Stimulated activated CD4-positive, alpha-beta T cell treated with anti-CD3 and anti-CD28 coated beads, TNF-alpha, amount 100 ng/mL, for 48 hours (primary cell): ENCODE measurements at places on chromosomes 13 and 19.

DNA sequence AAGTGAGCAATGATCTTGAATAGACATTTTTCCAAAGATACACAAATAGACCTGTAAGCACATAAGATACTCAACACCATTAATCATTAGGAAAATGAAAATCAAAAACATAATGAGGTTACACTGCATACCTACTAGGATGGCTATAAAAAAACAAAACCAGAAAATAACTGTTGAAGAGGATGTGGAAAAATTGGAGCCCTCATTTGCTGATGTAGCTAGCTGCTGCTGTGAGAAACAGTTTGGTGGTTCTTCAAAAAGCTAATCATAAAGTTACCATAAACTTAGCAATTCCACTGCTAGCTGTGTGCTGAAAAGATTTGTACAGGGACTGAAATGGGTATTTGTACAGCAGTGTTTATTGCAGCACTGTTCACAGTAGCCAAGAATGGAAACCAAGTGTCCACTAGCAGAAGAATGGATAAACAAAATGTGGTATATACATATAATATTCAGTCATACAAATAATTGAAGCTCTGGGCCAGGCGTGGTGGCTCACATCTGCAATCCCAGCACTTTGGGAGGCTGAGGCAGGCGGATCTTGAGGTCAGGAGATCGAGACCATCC is 46.2 kb downstream of the PDS5B start:
- no peak for DNase-seq

DNA sequence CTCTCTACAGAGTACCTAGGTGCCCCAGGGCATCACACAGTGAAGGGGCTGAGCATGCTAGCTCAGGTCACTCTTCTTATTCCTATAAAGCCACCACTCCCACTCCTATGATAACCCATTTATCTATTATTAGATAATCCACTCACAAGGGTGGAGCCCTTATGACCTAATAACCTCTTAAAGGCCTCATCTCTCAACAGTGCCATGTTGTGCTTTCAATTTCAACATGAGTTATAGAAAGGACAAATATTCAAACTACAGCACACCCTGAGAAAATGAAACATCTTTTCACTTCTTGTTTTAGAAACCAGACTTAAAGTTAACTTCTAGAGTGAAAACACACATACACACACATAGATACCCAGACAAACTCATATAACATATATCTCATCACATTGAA is 1494.9 kb upstream of the MIR17HG start:
- no peak for DNase-seq

GRCh38 chr19:7855426-7856108 is 18.6 kb downstream of the PRR36 start:
- DNase-seq, result no peak

DNA sequence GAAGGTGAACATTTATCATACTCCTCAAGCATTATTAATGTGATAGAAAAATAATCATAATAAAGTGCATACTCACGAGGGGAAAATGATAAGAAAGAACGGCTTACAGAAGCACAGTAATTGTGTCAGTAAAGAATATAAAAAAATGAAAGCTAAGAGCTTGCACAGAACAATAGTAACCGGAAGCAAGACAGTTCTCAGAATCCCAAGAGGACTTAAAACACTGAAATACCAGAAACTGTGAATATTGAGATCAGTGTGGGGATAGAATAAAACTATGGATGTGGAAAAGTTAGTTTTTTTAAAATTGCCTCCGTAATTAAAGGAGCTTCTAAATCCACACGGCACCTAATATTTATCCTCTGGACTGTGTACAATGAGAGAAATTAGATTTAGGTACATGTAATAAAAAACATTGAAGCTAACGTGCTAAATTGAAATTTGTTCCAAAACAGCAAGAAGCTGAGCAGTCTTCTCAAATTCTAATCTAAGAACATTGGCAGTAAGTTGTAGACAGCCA is 482.7 kb downstream of the SLITRK6 start:
- DNase-seq, result no peak

GRCh38 chr13:49528161-49528560 is 32.4 kb downstream of the PHF11 start:
- DNase-seq, result no peak

DNA sequence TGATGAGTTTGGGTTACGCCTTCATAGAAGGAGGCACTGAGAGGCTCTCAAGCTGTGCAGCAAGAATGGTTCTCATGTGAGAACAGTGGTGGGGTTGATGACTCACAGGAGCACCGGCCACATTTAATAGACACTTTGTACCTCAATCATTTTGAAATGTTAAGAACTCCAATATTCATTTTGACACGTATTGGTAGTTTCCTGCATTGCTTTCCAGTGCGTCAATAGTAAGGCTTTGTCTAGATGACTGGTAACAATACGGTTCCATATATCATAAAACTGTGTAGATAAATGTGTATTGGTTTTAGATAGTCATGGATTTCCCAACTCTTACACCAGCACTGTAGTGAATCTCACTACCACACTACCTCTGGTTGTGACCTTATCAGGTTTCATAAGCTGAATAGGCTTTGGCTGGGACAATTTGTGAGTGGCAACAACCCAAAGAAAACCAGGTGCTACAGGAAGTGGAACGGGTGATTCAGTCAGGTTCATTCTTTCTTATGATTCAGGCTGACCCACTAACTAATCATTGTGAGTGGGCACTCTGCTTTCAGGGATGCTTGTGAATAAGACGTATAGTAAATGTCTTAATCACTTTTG is 362.6 kb downstream of the KLF5 start:
- peak; percentile 12 for DNase-seq

GRCh38 chr19:42203700-42204099 is 13.8 kb downstream of the DEDD2 start:
- no peak for DNase-seq

GRCh38 chr13:76871432-76871831 is 14.8 kb downstream of the KCTD12 start:
- no peak for DNase-seq

GRCh38 chr19:35545855-35546381 is 492 bp downstream of the TMEM147 start:
- peak; percentile 63 for DNase-seq

DNA sequence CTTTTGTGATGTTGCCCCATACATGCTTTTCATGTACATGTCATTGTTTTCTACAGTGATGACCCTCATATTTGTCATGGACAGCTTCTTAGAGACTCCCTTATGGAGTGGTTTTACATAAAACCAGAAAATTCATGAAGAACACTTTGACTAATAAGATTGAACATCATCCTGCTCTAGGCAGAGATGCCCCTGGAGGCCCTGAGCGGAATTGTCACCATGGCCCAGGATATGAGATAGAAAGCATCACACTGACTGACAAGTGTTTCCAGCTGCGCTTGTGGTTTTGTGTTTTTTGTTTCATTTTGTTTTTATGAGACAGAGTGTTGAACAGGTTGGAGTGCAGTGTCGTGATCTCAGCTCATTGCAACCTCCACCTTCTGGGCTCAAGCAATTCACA is 22.2 kb downstream of the ZNF701 start:
- DNase-seq, result no peak

GRCh38 chr19:32091241-32091640 is 254.2 kb upstream of the ZNF507 start:
- no peak for DNase-seq

DNA sequence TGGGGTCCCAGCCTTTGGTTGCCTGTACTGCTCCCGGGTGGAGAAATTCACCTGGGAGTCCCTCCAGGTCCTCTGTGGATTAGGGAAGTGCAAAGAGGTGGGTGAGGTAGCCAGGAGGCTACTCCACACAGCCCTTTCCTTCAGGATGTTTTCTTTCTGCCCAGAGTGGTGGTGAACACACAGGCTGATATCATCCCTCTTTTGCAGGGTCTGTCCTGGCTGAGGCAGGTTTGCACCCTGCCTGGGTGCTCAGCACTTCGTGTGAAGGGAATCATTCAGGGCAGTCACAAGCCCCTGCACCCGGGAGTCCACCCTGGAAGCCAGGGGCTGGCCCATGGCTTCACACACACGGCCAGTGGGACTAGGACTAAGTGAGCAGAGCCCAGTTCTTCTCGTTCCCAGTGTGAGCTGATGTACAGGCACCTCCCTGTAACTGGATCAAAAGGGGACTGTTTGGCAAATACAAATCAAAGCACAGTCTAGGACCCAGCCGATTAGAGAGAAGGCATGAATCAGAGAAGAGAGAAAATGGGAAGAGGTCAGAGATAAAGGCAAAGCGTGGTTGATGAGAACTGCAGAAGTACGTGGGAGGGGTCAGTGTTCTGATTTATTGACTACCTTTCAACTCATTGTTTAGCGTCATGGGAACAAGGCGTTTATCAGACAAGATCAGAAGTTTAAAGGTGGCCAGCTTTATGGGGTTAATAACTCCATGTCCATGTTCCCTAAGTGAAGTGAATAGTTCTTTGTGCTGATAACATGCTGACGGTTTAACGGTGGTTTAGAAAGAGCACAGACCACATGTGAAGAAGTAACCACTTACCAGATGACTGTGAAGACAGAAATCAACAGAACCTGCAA is 30.4 kb upstream of the SPATA13 start:
- DNase-seq, result no peak

- DNase-seq, result no peak
Observed at GRCh38 chr19:39915848-39916215, 18.6 kb downstream of the FCGBP start.

GRCh38 chr13:42229287-42229686 is 42.7 kb upstream of the AKAP11 start:
- no peak for DNase-seq

DNA sequence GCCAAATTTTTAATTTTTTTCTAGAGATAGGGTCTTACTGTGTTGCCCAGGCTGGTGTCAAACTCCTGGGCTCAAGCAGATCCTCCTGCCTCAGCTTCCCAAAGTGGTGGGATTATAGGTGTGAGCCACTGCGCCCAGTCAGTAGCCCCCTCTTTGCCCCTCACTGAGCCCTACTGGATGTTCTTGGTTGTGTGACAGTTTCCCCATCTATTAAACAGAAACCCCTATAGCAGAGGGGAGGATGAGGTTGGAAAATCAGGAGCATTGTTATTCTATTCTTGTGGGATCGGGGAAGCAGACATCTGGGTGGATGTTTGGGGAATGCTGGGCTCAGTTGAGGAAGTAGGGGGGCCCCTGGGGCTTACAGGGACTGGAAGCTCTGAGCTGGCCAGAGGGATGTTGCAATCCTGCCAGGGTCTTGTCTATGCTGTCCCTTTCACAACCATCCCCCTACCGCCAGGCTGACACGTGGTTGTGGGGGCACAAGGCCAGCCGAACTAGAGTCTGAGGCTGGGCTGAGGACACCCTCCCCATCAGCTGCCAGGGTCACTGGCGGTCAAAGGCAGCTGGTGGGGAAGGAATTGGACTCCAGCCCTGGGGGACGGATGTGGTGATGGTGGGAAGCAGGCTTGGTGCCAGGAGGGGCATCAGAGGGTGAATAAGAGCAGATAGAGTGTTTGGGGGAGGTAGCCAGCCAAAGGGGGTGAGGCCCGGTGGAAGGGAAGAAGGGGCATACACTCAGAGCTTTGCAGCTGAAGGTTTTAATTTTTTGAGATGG is 10.9 kb downstream of the APOC1 start:
- no peak for DNase-seq

DNA sequence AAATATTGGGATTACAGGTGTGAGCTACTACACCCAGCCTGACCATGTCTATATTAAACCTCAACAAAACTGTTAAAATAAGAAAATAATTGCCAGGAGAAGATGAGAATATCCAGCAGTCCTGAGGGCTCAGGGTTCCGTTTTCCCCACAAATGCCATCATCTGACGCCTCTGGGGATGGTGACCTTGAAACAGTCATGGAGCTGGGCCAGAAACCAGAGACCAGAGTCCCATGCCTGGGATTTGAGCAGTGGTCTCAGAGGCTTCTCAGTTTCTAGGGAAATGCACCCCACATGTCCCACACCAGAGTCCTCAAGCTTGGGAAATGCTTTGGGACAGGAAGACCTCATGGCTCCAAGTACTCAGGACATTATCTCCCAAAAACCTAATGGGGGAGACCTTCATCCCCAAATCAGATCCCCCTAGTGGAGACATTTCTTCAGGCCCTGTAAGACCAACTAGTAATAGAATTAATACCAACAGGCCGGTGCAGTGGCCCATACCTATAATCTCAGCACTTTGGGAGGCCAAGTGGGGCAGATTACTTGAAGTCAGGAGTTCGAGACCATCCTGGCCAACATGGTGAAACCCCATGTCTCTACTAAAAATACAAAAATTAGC is 2.9 kb upstream of the MAP1S start:
- no peak for DNase-seq

GRCh38 chr13:40598569-40598968 is 67.9 kb downstream of the FOXO1 start:
- DNase-seq, result no peak

DNA sequence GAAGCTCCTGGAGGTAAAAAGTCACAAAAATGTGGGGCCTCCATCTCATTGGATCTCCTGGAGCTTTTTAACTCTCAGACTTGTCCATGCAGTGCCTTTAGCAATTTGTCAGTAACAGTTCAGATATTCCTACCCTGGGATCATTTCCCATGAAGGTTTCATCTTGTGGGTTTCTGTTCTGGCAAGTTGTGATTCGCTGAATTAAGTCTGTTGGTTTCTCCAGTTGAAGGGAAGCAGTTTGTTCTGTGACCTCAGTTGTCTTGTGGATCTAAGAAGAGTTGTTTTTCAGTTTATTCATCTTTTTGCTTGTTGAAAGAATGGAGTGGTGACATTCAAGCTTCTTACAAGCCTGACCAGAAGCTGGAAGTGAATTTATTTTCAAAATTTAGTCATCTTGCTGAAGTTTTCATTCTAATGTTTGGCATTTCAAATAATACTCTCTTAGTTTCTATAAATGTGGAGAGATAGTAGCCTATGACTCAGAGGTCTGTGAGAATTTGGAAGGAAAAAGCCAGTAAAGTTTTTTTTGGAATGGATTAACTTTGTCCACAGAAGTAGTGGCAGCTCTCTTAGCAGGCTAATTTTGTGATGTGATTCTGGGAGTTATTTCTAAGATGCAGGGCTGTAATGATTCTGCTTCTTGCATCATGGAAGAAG is 120.1 kb upstream of the CSNK1A1L start:
- no peak for DNase-seq

GRCh38 chr19:19485161-19485997 is 30.0 kb downstream of the TSSK6 start:
- no peak for DNase-seq

GRCh38 chr13:110922506-110922905 is 7.6 kb upstream of the ANKRD10 start:
- DNase-seq, result no peak

DNA sequence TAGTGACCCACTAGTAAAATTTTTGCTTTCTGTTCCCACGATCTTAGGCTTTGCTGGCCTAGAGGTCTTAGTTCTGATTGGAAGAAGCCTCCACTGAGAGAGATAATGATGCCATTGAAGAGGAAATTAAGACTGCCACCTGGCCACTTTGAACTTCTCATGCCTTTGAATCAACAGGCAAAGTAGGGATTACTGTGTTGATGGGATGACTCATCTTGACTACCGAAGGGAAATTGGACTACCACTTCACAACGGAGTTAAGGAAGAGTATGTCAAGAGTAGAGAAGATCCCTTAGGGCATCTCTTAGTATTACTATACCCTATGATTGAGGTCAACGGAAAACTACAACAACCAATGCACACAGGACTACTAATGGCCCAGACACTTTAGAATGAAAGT is 12.7 kb upstream of the FREM2 start:
- no peak for DNase-seq
